Stimulated activated CD8-positive, alpha-beta memory T cell treated with anti-CD3 and anti-CD28 coated beads, Interleukin-7, amount 100 ng/mL, for 24 hours (primary cell): ENCODE measurements at places on chromosomes 1 and 21.

GRCh38 chr1:86396498-86396890 is 371 bp upstream of the ODF2L start:
- no peak for DNase-seq

GRCh38 chr1:75964760-75965408 is 32.7 kb upstream of the ASB17 start:
- DNase-seq, result no peak

- DNase-seq, result no peak
These were observed 61.1 kb downstream of the FHAD1 start for GRCh38 chr1:15308135-15308534.

- no peak for DNase-seq
These were observed 3.1 kb downstream of the PRXL2B start for GRCh38 chr1:2589431-2590232.
